Uterus (tissue), 4 donors: ENCODE measurements at places on chromosomes 4 and X. TPM values are rescaled to one million over a fixed set of nuclear protein-coding genes. Genes with fewer than 3 reads are reported as not detected.
A peak's percentile ranks its signal among the peaks of the same experiment; 100 is the strongest.

DNA sequence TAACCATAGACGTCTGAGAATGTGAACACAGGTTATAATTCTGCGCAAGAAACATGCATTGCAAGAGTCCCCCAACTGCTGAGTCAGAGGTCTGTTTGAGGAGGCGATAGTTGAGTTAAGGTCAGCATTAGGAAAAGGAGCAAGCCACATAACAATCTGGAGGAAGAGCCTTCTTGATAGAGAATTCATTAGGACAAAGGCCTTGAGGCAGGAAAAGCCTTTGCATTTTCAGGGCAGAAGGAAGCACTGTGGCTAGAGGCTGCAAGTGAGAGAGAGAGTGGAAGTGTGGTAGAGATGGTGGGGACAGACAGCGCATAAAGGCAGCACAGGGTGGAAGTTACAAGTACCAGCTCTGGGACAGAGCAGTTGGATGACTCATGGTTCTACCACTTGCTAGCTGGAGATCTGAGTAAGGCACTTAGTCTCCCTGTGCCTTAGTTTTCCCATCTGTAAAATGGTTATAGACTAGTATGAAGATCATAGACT is 125.8 kb upstream of the LNX1 start:
- DNase-seq = no peak

- DNase-seq = no peak
Measured at GRCh38 chr4:48331577-48332330, 9.6 kb upstream of the SLAIN2 start.

DNA sequence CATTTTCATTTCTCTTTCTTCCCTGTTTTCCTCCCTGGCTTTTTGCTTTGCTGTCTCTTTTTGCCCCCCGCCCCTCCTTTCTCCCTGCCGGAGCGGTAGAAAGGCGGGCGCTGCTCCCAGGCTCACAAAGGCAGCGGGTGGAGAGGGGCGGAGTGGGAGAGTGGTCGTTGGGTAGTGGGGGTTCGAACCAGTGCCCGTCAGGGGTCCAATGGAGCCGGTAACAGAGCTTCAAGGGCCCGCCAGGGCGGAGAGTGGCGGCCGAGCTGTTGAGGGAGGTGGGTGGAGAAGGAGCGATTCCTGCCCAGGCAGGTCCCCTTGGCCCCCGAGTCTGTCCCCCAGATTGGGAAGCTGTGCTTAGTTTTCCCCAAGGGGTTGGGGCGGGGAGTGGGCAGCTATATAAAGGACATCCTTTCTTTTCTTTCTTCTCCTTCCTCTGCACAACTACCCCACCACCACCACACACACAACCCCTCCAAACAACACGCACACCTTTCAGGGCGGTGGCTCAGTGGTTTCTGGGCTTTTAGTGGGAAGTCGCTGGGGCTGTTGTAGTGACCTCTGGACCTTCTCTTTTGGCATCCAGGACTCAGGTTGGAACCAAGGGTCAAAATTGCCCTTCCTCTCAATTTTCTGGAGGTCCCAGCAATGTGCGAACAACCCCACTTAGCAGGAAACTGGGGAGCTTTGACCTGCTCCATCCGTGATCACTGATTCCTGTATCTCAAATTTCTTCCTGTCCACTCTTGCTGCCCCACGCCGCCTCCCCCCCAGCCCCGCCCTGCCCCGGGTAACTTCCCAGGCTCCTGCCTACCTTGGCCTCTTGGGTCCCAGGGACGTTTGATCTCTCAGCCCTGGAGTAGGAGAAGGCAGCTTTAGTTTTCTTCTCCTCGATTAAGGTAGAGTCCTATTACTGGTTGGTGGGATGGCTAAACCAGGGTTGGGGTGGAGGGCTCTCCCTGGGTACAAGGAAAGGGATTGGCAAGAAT is 1.9 kb downstream of the EFNB1 start:
- peak; percentile 14 for DNase-seq

GRCh38 chr4:169620880-169621248 is 486 bp downstream of the CLCN3 start:
- peak; percentile 26 for DNase-seq

The CPE gene
- 395 TPM for total RNA-seq

The AGTR2 gene
- total RNA-seq = 0.77 TPM
